ENCODE measurements at places on chromosomes 6 and 20.
A peak's percentile ranks its signal among the peaks of the same experiment; 100 is the strongest.

DNA sequence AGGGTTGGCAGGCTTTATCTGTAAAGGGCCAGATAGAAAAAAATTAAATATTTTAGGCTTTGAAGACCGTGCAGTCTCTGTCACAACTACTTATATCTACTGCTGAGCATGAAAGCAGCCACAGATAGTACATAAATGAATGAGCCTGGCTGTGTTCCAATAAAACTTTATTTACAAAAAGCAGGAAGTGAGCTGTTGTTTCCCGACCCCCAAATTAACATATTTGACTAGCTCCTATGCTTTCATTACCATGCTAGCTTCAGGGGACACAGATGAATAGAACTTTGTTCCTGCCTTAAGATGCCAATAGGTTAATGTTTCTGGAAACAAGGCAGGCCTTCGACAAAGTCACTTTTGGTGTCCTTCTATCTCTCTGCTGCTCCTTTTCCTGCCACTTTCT lies 1058.0 kb upstream of the FLRT3 start:
- no peak for DNase-seq

DNA sequence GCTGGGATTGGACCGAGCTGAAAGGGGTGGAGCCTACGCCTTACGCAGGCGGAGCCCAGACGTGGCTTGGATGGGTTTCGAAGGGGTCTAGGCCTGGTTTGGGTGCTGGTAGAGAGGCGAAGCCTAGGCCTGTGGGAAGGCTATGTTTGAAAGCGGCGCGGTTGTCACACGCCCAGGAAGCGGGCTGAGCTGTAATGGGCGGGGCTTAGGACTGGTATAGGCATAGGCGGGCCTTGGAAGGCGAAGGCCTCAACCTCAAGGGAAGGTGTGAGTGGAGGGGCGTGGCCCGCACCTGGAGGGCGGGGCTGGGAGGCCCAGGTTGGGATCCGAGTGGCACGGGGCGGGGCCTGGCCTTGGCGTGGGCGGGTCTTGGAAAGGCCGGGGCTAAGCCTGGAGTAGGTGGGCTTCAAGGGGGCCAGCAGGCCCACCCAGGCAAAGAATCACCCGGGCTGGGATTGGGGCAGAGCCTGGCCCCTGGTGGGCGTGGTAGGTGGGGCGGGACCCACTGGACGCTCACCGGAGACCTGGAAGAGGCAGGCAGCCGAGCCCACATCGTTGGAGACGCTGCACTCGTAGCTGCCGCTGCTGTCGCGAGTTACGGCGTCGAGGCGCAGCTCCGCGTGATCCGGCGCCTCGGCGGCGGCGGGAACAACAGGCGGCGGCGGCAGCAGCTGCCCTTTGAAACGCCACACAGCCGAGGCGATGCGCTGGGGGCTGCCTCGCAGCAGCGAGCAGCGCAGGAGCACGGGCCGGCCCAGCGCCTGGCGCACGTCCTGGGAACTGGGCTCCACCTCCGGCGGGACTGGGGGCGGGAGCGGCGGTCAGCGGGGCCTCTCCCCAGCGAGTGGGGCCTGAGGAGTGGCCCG lies 49.0 kb downstream of the MDGA1 start:
- DNase-seq = no peak

DNA sequence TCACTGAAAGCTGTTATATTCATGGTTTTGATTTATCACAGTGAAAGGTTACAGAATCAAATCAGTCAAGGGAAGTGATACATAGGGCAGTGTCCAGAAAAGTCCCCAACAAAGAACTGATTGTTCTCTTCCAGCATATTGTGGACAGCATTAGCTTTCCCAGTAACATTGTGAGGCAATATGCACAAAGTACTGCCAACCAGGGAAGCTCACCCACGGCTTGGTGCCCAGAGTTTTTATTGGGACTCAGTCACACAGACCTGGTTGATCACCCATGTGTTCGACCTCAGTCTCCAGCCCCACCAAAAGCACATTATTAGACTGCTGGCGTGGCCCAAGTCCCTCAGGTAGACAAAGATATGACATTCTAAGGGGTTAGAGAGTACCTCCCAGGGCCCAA lies 76.0 kb downstream of the LCA5 start:
- DNase-seq = no peak

GRCh38 chr6:89694428-89694827 lies 55.9 kb upstream of the LYRM2 start:
- DNase-seq = no peak

- DNase-seq = no peak
Measured at GRCh38 chr20:24406750-24407149, 62.7 kb upstream of the SYNDIG1 start.

GRCh38 chr6:27178860-27179259 lies 68.6 kb upstream of the PRSS16 start:
- no peak for DNase-seq

GRCh38 chr6:125789576-125790357 lies 993 bp upstream of the NCOA7 start:
- DNase-seq = peak; percentile 59

GRCh38 chr6:136360783-136361182 lies 71.1 kb upstream of the BCLAF1 start:
- no peak for DNase-seq

DNA sequence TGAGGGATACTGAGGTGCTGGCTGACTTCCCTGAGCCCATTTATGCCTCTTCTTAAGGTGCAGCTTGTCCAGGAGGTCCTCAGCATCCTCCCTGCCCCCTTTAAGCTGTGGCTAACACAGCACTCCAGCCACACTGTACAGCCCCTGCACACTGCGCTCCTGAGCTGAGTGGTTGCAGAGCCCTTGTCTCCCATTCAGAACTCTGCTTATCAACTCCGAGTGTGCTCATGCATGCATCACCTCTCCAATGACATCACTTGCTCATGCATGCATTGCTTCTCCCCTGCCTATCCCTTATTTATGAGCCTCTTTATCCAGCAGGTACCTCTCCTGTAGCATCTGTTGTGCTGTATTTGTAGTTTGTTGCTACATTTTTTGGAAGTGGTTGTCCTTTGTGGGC lies 124.6 kb downstream of the AIG1 start:
- DNase-seq = no peak

- no peak for DNase-seq
Measured at GRCh38 chr6:103326760-103327757, 1532.7 kb downstream of the HACE1 start.

- no peak for DNase-seq
Measured at GRCh38 chr6:168671863-168672546, 231.0 kb downstream of the SMOC2 start.

DNA sequence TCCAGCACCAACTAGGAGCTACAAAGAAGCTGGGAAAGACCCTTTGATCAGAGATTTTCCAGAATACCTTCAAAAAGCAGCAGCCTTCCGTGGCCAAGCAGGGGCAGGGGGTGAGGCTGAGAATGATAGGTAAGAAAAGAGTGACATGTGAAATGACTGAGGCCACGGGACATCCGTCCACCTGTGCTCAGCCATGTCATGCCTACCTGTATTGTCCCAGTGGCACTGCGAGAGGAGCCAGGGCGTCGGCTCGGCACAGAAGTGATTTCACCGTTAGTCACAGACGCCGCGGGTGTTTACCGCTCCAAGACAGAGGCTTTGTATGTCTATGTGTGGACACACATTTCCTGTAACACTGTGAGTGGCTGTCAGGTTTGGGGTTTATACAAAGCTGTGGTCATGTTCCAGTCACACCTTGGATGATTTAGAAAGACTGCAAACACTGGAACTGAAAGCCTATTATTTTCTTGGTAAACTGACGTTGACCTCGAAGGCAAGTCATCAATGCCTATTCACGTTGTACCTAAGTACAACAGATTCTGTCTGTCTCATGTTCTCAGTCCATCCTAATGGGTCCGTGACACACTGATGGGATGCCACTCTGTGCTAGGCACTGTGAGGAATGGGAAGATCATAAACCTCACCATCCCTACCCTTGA lies 32.1 kb upstream of the JAG1 start:
- DNase-seq = no peak

GRCh38 chr6:115863211-115863610 lies 197.5 kb downstream of the FRK start:
- no peak for DNase-seq

- no peak for DNase-seq
Measured at GRCh38 chr6:78578430-78578829, 288.9 kb upstream of the IRAK1BP1 start.

DNA sequence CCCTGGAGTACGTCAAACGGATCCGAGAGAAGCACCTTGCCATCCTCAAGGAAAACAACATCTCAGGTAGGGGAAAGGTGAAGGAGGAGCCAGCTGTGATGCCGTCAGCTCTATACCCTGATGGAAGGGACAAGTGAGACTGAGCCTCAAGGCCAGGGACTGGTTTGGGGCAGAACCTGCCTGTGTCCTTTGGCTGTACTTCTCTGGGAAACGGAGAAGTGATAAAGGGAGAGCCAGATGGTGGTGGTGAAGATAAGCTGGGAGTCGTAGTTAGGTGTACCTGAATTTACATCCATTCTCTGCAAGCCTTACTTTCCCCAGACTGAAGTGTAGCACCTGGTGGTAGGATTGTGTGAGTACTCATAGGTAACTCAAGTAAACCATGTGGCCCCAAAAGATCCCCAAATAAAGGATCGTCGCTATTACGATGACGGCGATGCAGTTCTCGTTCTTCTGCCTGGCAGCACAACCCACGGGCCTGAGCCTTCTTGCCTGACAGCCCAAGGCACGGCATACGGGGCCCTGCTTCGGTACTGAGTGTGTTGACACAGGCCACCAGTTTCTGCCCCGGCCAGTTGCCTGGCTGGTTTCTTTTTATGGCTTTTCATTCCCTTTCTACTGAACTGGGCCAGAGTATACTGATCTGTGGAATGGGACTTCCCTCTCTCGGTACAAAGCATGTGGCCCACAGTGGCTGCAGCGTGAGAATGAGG lies 10.6 kb downstream of the PCIF1 start:
- DNase-seq = no peak

DNA sequence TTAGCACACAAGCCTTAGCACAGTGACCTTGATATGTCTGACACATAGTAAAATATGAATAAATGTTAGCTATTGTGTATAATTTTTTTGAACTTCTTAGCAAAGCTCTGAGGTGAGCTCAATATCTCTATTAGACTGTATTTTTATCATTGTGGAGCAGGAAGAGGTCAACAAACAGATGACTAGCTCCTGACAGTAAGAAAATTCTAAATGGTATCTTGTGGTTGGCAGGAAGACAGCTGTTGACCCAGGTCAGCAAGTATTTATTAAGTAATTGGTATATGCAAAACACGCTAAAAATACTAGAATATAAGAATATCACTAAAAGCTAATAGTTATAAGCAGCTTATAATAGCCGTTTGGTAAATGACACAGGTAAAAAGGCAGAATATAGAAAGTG lies 77.5 kb upstream of the MARCKS start:
- no peak for DNase-seq

- DNase-seq = no peak
Measured at GRCh38 chr20:45269754-45270270, 15.4 kb upstream of the SLPI start.

DNA sequence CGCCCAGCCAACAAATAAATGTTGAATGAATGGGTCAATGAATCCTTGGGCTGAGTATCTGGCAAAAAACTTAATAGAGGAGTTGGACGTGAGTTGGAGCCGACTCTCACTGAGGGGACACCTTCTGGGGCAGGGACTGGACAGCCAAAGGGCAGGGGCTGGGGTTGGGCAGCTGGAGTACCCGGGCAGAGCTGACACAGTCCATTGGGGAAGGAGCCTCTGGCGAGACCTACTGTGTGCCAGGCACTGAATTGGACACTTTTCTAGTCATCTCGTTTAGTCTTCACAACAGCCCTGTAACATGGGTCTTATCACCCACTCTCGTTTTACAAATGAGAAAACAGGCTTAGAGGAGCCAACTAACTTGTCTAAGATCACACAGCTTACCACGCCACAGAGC lies 4.7 kb upstream of the MAPK13 start:
- DNase-seq = no peak

DNA sequence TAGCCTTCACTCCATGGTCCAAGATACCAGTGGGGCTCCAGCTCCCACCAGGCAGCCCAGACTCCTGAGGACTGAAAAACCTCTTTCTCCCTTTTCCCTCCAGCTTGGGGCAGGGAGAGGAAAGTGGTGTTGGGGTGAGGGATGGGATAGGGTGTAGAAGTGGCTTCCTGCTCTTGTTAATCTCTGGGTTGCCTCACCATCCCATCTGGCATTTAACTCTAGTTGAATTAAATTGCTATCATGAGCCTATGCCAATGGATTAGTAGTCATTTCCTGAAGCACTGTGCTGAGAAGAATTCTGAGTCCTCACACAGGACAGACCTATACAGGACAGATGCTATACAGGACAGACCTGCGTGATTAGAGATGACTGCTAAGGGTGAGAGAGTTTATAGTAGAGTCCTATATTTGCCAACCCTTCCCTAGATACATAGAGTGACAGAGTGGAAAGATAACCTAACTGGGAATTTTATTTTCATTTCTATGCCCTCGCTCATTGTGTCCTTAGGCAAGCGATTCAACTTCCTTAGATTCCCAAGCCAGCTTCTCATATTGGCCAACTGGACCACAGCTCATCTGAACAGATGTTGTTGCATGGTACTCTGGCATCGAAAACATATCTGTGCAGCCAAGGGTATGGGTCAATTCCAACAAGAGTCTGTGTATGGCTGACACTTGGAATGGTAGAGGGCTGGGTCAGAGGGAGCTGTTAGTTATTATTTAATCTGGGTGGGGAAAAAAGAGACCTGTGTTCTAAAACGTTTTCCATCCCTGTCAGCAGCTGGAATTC lies 42.8 kb downstream of the MCHR2 start:
- no peak for DNase-seq

DNA sequence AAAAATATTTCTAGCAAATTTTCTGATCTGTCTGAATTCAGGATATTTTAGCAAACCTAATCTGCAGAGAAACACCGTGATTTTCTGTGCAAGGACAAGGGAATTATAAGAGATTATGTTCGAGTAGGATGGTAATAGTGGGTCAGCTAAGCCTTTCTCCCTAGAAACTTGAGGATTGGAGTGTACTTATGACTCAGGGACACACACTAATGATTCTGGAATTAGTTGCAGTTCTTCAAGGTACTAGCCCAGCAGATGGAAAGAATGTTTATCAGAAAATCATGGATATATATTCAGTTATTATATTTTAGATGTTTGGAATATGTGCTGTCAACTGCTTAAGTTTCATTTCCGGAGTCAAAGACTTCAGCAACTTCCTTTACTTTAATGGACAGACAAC lies 177.1 kb upstream of the MAP3K7 start:
- DNase-seq = no peak

- DNase-seq = no peak
Measured at GRCh38 chr6:168584249-168584648, 143.3 kb downstream of the SMOC2 start.

- no peak for DNase-seq
Measured at GRCh38 chr6:118965371-118965770, 30.4 kb upstream of the MCM9 start.

DNA sequence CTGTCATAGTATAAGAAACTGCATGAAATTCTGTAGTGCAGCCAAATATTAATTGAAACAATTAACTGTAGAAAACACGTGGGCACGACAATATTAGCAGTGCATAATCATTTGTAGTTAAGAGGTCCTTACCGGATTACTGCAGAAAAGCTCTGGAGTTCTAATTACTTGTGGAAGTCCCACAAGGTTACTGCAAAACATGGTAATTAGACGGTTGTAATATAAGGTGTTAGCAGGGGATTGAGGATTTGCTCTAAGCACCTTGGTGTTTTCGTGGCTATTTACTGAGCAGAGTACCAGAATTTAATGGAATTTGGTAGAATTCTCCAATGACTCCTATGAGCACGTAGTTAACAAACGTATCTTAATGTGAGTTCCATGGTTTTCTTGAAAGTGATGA lies 473.6 kb upstream of the AGPAT4 start:
- no peak for DNase-seq

- DNase-seq = no peak
Measured at GRCh38 chr6:4743926-4744325, 32.3 kb upstream of the CDYL start.

All from inflammatory macrophage (primary cell).